Mesothelial cell of epicardium (in vitro differentiated cells): ENCODE measurements at places on chromosomes 4 and X.
A peak's percentile ranks its signal among the peaks of the same experiment; 100 is the strongest.

- H3K27ac ChIP-seq: no peak overlapping the region
- DNase-seq: no peak
- H3K36me3 ChIP-seq: no peaks in the 10 kb centered on the region
Measured at GRCh38 chr4:72767618-72768302, 198.7 kb upstream of the ADAMTS3 start.

GRCh38 chrX:2500803-2501558 lies at the start of the genes DHRSX and ZBED1:
TSS of gene DHRSX (minus strand) at chrX:2500976. CDS start at chrX:2500925, 51 bp downstream.
TSS of gene ZBED1 (minus strand) at chrX:2500976. CDS start at chrX:2490719, 10,257 bp downstream.
- peak within 1 kb of the TSS; percentile 87 for H3K27ac ChIP-seq
- H3K4me3 ChIP-seq: peak within 1 kb of the TSS; percentile 76
- H3K27me3 ChIP-seq: no peaks in the 10 kb centered on the region
- DNase-seq: peak; percentile 36
- no peaks in the 10 kb centered on the region for H3K36me3 ChIP-seq

DNA sequence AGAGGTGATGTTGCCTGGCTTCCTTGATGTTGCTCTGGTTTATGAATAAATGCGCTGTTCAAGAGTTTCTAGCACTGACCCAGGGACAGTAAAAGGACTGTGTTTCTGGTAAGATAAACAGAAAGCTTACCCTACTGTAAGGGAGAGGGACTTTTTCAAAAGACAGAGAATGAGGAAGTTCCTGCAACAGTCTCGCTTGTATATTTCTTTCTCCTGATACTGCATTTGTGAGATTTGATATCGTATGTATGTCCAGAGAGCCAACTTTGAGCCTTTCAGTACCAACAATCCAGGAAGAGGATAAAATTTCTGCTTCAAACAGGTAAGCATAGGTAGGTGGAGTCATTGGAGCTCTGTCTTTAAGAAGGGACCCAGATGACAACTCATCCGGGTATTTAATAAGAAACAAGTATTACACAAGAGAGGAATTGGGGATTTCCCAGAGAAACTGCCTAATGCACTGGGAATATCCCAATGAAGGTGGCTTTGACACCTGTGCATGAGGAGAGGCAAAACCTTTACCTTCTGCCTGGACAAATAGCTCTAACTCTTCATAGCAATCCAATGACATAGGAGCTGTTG lies 773 bp downstream of the DAPP1 start:
- peaks cover 3% of the 10 kb centered on the region for H3K27me3 ChIP-seq
- no peak for DNase-seq
- H3K4me1 ChIP-seq: peaks cover 16% of the 10 kb centered on the region
- no peaks in the 10 kb centered on the region for H3K36me3 ChIP-seq
- no peak overlapping the region for H3K27ac ChIP-seq

DNA sequence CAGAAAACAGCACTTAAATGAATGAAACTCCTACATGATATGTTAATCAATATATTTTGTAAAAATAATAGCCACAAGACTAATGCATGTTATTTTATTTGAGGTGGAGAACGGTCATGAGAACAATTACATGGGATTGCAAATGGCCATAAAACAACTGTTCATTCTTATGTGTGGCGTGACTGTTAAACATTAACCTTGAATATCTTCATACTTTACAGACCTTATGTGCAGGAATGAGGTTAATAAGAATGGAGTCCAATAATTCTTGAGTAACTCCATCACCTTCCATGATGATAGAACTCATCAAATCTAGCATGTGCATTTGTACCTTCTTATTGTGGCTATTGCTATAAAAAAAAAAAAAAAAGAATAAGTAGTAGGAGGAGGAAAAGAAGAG lies 55.3 kb downstream of the PDS5A start:
- no peak overlapping the region for H3K27ac ChIP-seq
- H3K27me3 ChIP-seq: no peaks in the 10 kb centered on the region
- no peak overlapping the region for H3K4me3 ChIP-seq
- H3K36me3 ChIP-seq: peaks cover 24% of the 10 kb centered on the region
- H3K4me1 ChIP-seq: no peaks in the 10 kb centered on the region

GRCh38 chr4:80142394-80143306 lies 54.7 kb upstream of the PRDM8 start:
- no peak overlapping the region for H3K27ac ChIP-seq
- H3K4me3 ChIP-seq: no peak overlapping the region
- DNase-seq: no peak
- H3K4me1 ChIP-seq: peaks cover 7% of the 10 kb centered on the region

- no peaks in the 10 kb centered on the region for H3K36me3 ChIP-seq
- peak overlapping the region; percentile 40 for H3K27ac ChIP-seq
- H3K27me3 ChIP-seq: no peaks in the 10 kb centered on the region
- peak overlapping the region; percentile 16 for H3K4me3 ChIP-seq
- peaks cover 7% of the 10 kb centered on the region for H3K4me1 ChIP-seq
- DNase-seq: no peak
Measured at GRCh38 chr4:130850019-130850524, 1754.1 kb downstream of the C4orf33 start.

DNA sequence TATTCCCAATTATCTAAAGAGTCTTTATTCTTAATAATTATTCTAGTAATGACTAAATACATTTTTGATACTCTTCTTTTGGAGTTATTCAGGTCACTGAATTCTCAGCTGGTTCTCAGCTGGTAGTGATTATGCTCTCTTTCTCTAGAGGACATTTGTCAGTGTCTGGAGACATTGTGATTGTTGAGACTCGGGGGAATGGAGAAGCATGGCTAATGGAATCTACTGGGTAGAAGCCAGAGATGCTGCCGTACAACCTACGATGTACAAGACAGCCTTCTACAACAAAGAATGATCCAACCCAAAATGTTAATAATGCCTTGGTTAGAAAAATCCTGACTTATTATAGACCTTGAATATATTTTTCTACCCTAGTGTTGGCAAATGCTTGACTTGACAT lies 149.2 kb upstream of the ANKRD50 start:
- no peak overlapping the region for H3K27ac ChIP-seq
- DNase-seq: no peak
- no peaks in the 10 kb centered on the region for H3K36me3 ChIP-seq
- H3K27me3 ChIP-seq: no peaks in the 10 kb centered on the region
- H3K4me1 ChIP-seq: peaks cover 15% of the 10 kb centered on the region
- H3K4me3 ChIP-seq: no peak overlapping the region

DNA sequence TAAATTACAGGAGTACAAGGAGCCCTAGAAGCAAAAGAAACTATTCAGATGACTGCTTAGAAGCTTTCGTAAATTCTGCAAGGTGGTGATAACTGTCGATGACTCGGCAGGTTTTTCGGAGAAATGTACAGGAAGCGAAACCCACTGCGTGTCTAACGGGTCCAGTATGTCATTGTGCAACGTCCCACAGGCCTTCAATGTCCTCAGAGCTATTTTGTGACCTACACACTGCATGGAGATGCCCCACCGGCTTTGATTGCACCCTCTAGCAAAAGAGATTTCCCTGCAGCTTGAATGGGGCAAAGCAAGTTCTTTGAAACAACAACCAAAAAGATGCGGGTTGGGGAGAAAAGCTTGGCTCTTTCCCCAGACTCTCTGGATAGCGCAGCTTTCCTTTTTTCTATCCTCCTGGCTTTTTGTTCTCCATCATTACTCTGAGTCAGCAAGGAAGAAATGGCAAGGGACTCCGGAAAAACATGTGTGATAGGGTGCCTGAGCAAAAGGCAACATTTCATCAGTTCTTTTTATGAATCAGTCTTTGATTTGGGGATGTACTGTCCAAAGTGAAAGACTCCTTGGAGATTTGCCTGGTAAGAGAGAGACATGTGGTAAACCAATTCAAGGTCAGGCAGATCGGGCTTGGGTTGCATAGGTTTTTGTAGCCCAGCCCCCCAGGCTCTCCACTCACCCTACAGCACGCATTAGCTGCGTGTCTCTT lies 112.0 kb upstream of the TBL1X start:
- H3K36me3 ChIP-seq: no peaks in the 10 kb centered on the region
- DNase-seq: no peak
- no peaks in the 10 kb centered on the region for H3K27me3 ChIP-seq
- H3K4me1 ChIP-seq: peaks cover 17% of the 10 kb centered on the region
- H3K4me3 ChIP-seq: no peak overlapping the region

GRCh38 chrX:21741364-21741763 lies 16.6 kb downstream of the SMPX start:
- H3K27ac ChIP-seq: peak overlapping the region; percentile 92
- no peak overlapping the region for H3K4me3 ChIP-seq

- no peaks in the 10 kb centered on the region for H3K36me3 ChIP-seq
- H3K27ac ChIP-seq: no peak overlapping the region
- no peak overlapping the region for H3K4me3 ChIP-seq
- no peak for DNase-seq
- H3K4me1 ChIP-seq: peaks cover 3% of the 10 kb centered on the region
Measured at GRCh38 chr4:90198086-90198847, 71.1 kb downstream of the CCSER1 start.

- no peak overlapping the region for H3K4me3 ChIP-seq
- no peak overlapping the region for H3K27ac ChIP-seq
- no peaks in the 10 kb centered on the region for H3K36me3 ChIP-seq
- no peaks in the 10 kb centered on the region for H3K4me1 ChIP-seq
- DNase-seq: no peak
Measured at GRCh38 chrX:153190381-153190780, 11.3 kb downstream of the MAGEA1 start.

DNA sequence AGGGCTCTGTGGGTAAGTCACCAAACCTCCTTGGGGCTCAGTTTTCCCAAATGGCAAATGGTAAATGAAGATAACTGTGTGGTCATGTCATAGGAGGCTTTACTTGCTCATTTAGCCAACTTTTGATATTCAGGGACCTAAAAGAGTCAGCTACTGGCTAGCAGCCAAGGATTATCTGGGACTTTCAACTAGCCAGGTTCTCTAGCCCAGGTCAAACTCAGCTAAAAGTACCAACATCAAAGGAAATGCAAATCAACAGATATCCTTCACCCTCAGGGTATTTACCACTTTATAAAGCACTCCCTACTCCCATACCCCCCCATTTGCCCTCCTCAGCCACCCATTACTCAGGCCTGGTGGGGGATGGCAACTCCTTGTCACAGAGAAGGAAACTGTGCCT lies 7.5 kb downstream of the AMER1 start:
- no peaks in the 10 kb centered on the region for H3K36me3 ChIP-seq
- DNase-seq: no peak
- no peak overlapping the region for H3K27ac ChIP-seq
- no peaks in the 10 kb centered on the region for H3K27me3 ChIP-seq
- H3K4me1 ChIP-seq: peaks cover 18% of the 10 kb centered on the region

DNA sequence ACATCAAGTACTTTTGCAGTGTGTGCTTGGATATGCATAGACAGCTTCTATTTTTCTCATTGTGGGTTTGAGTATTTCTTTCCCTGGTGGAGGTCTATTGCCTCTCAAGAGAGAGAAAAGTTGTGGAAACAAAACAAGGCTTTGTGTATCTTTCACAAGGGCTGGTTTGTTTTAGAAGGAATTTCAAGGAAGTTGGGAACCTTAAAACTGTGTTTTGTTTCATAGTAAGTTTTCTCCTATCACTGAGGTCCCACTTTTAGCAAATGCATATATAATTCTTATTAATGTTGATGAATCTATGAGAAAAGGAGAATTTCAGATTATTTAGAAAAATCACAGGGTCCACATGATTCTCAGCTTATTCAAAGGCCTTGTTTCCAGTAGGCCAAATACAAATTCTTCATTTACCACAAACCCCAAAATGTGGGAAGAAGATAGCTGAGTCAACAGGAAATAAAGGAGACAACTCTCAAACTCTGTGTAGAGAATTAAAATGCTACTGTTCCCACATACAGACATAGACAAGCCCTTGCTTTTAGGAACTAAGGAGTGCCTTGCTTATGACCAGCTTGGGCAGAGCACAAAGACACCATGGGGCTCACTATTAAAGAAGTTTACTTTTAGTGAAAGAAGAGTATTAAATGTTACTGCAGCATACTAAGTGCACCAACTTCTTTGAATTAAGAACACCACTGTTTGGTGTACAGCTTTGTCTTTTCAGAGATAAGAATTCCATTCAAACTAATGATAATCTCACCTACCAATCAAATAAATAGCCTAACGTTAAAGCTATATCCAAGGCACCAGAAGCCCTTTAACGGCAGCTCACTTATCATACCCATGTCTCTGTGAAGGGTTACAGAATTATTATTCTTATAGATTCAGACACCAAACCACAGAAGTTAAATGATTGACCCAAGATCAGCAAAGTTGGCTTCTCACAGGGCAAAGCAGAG lies 177.4 kb upstream of the LEF1 start:
- H3K36me3 ChIP-seq: no peaks in the 10 kb centered on the region
- DNase-seq: no peak
- no peak overlapping the region for H3K27ac ChIP-seq
- no peaks in the 10 kb centered on the region for H3K27me3 ChIP-seq

DNA sequence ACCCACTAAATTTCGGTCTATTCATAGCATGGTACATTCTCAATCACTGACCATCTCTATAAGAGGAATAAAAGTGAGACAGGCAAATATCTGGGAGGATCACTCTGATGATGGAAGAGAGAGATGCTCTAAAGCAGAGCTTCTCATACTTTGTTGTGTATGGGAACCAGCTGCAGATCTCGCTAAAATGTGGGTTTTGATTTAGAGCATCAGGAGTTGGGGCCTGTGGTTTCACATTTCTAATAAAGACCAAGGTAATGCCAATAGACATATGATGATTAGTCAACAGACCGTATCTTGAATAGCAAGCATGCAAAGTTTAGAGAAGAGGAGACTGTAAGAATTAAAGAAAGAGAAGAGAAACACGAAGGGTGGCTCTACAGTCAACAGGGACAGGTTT lies 107.4 kb upstream of the FTHL17 start:
- peaks cover 16% of the 10 kb centered on the region for H3K4me1 ChIP-seq
- no peak for DNase-seq
- H3K36me3 ChIP-seq: peaks cover 17% of the 10 kb centered on the region
- no peaks in the 10 kb centered on the region for H3K27me3 ChIP-seq
